ENCODE measurements at places on chromosomes 12 and 14.

- no peak for DNase-seq
Observed at GRCh38 chr14:94844593-94845152, 74.8 kb upstream of the GSC start.

DNA sequence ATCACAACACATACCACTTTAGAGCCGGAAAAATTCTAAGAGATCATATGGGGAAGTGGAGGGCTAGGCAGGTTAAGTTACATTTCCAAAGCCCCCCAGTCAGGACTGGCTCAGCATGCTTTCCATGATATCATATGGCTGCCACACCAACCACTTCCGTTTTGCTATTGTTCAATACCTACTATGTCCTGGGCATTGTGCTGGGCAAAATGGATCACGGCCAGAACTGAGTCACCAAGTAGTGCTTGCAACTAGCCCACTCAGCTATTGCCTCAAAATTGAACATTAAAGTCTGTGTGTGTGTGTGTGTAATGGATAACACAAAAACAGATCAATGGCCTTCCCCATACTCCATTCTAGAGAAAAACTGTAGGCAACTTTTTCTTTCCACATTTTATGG lies 22.7 kb downstream of the WIF1 start:
- no peak for DNase-seq

- no peak for DNase-seq
Observed at GRCh38 chr14:92706386-92706785, 42.0 kb downstream of the LGMN start.

- DNase-seq, result peak; percentile 1
Observed at GRCh38 chr14:25150934-25151790, 101.2 kb upstream of the STXBP6 start.

- no peak for DNase-seq
Observed at GRCh38 chr12:54368709-54369596, 4.7 kb upstream of the GPR84 start.

DNA sequence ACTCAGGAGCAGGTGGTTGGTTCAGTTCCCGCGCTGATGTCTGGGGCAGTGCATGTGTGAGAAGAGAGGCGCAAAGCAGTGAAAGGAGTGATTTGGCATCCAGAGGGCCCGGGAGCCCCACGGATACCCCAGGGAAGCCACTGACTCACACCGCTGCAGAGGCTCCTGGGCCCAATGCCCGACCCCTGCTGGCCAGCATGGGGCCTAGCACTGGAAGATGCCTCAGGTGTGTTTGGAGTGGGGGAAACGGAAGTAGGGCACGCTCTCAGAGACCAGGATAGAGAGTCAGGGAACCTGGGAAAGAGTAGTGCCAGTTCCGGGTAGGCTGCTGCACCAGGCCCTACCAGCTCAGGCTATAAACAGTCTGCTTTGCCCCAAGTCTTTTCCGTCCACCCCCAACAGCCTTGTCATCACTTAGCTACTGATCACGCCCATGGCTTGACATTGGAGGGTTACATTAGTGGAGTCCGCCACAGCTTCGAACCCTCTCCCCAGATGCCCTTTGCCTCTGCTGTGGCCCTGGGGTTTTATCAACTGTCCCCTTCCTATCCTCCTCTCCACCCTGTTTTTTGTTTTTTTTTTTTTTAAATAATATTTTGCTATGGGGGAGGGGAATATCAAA lies 9.5 kb upstream of the CSAD start:
- DNase-seq, result no peak

- DNase-seq, result peak; percentile 63
Observed at GRCh38 chr12:121404734-121405133, 4.8 kb downstream of the RNF34 start.

- no peak for DNase-seq
Observed at GRCh38 chr14:60064491-60065072, 27.1 kb upstream of the PCNX4 start.

- no peak for DNase-seq
Observed at GRCh38 chr12:124695861-124696260, 128.4 kb upstream of the NCOR2 start.

- DNase-seq, result no peak
Observed at GRCh38 chr12:47270782-47271664, 191.3 kb upstream of the AMIGO2 start.

GRCh38 chr14:22168092-22168955 lies 420.7 kb downstream of the DAD1 start:
- DNase-seq, result no peak

DNA sequence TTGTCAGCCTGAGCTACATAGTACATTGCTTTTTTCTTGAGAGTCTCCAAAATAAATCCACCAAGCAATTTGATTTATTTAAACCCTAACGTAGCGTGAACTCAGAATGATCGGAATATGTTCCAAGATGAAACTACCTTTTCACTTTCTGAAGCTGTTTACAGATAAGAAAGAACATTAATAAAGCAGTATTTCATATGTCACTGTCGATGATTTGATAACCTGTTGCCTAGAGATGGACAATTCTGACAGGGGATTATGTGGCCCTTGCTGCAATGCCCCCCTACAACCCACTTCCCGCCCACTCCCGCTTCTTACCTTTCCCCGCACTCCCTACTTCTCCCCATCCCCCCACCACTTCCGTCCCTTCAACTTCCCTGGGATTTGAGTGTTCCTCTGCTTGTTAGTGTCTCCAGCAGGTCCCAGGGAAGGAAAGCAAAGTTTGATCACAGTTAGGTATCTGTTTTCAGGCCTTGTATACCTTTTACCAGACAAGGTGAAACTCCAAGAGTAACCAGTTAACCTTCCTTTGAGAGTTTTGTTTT lies 229.2 kb upstream of the HMGA2 start:
- DNase-seq, result no peak

- no peak for DNase-seq
Observed at GRCh38 chr14:77495334-77495733, 3.3 kb downstream of the ISM2 start.

DNA sequence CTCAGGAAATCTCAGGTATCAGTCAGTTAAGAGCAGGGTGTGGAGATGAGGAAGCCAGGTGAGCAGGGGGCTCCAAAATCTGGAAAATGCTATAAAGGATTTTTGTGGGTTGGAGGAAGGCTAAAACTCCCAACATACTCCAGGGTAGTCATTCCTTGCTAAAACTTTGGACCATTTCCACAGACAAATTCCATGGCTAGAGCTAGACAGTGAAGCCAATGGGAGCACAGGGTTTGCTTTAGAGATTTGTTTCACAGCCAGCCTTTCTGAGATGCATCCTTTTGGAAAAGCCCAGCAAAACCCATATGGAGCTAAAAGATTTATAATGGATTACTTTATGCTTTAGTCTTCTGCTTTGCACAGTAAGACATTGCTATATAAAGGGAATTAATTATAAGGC lies 146.5 kb downstream of the SAMD4A start:
- no peak for DNase-seq

DNA sequence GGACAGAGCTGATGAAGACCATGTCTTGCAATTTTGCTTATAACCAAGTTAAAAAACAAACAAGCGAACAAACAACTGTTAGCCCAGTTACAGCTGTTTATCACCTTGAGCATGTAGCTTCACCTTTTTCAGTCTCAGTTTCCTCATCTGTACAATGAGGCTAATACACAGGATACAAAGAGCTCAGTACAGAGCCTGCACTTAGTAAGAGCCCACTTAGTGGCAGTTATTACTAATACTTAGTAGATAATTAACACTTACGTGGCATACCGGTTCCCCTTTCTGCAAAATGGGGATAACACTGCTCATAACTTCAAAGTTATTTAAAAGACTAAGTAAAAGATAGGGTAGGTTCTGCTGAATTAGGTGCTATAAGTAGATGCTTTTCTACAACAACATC lies 228.0 kb downstream of the MON2 start:
- no peak for DNase-seq

DNA sequence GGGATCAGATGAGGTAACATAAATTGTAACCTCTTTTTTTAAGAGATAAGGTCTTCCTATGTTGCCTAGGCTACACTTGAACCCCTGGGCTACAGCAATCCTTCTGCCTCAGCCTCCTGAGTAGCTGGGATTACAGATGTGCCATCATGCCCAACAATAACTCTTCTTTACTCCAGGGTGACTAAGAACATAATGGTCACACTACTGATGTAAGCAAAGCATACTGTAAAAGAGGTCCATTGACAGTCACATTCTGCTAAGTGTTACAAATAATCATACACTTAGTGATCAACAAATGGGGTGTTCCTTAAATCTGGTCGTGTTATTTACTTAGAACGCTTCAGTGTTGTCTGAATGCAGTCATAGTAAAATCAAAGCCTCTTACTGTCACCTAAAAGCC lies 68.9 kb downstream of the EPS8 start:
- DNase-seq, result no peak

DNA sequence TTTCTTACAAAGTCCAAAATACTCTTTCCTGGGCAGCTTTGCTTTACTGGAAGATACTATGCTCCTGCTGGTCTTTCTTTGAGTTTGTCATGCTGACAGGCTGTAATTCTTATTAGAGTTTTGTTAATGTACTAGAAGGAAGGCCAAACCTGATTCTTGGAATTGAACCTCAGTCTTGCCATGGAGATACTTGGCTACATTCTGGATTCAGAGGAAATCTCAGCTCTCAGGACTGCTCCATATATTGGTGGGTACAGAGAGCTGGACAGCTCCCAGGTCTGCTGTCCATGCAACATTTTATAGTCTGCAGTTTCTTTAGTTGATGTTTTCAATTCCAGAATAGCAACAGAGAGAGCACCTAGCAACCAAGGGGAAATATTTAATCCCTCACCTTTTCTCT lies 363.1 kb upstream of the STXBP6 start:
- DNase-seq, result no peak

- DNase-seq, result no peak
Observed at GRCh38 chr12:66111605-66112004, 18.9 kb downstream of the LLPH start.

GRCh38 chr12:58919231-58920101 lies 838 bp downstream of the LRIG3 start:
- no peak for DNase-seq

GRCh38 chr12:70645494-70646317 lies 8.5 kb upstream of the PTPRB start:
- no peak for DNase-seq

DNA sequence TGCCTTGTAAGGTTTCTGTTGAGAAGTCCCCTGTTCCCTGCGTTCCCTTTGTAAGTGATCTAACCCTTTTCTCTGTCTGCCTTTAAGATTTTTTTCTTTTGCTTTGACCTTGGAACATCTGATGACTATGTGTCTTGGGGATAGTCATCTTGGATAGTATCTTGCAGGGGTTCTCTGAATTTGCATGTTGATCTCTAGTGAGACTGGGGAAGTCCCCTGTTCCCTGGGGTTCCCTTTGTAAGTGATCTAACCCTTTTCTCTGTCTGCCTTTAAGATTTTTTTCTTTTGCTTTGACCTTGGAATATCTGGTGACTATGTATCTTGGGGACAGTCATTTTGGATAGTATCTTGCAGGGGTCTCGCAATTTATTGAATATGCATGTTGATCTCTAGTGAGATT lies 38.2 kb upstream of the TMX1 start:
- no peak for DNase-seq

Measured in NCI-H1436 treated with DMSO at 0.1 percent for 48 hours (cell line).